HAP-1 (cell line): ENCODE measurements at places on chromosomes 3 and 15.
A peak's percentile ranks its signal among the peaks of the same experiment; 100 is the strongest.

- no peak for DNase-seq
These were observed 3.9 kb upstream of the HEG1 start for GRCh38 chr3:125059488-125060245.

- no peak for DNase-seq
These were observed 144.7 kb upstream of the PEX5L start for GRCh38 chr3:180181387-180181786.

DNA sequence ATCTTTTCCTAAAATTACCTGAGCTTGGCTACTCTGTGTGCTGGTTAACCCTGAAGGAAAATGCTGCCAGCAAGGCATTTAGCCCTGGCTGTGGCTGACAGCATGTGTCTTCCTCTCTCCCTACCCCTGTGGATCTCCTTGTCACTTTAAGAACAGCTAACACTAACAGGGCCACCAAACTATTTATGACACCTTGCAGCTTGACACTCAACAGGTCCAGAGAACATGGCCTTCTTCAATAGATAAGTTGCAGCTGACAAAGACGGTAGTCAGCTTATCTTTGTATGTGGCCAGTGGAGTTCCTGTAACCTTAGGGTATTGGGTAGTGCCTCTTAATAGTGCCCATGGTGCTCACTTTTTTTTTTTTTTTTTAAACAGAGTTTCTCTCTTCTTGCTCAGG, 32.0 kb upstream of the COPB2 start:
- no peak for DNase-seq

DNA sequence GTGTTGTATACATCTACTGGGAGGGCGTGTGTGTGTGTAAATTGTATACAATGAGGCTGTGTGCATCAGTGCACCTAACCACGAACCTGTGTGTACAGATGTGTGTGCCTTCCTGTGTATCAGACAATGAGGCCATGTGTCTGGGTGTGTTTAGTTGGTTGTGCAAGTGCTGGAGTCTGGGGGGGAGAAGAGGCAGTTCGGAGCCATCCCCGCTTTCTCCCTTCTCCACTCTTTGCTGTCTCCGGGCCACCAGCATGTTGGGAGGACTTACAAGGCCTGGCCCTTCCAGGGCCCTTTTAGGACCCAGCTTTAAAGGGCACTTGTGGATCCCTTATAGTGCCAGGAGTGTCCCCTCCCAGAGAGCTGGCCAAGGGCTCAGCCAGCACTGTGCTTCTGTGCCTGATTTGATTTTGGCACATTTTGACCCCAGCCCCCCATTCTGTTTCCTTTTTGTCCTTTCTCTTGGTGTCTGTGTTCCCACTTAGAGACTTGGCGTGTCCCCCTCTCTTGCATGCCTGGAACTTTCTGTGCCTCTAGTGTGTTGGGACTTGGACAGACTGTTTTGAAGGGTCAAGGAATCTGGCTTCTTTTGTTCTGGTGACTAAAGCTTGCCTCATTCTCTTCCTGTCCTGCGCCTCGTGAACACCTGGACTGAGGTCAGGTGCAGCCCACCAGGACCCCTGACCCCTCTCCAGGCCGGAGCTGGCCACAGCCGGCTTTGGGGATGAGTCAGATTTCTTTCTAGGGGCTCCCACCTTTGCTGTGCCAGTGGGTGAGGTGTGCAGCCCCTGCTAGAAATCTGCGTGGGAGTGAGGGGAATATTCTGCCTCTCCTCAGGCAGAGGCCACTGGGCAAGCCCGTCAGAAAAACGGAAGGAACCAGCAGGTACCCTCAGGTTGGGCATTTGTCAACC, 1.5 kb downstream of the CTDSPL start:
- peak; percentile 34 for DNase-seq

- DNase-seq, result no peak
These were observed 205.0 kb downstream of the RPLP1 start for GRCh38 chr15:69657626-69658025.

- DNase-seq, result no peak
These were observed 340.9 kb upstream of the ICE2 start for GRCh38 chr15:60819860-60820259.

- no peak for DNase-seq
These were observed 169.1 kb downstream of the VPS8 start for GRCh38 chr3:184981071-184981470.

DNA sequence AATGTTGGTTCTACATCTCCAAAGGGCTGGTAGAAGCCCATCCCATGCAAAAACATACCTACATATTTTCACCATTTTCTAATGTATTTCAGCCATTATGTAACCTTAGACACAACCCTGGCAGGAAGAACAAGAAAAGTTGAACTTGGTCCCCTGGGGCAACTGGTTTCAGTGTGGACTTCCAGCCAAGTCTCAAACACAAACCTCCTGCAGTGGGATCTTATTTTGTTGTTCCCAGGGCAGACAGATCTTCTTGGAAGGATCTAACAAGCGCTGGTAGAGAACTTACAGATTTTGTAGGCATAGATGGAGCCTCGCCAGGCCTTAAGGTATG, 96.3 kb downstream of the ADAMTS17 start:
- no peak for DNase-seq

GRCh38 chr15:100890051-100890720, 10.6 kb downstream of the ALDH1A3 start:
- DNase-seq, result no peak

- no peak for DNase-seq
These were observed 42.3 kb upstream of the ROPN1 start for GRCh38 chr3:124034016-124034843.

GRCh38 chr3:55701997-55702396, 214.9 kb upstream of the WNT5A start:
- no peak for DNase-seq

DNA sequence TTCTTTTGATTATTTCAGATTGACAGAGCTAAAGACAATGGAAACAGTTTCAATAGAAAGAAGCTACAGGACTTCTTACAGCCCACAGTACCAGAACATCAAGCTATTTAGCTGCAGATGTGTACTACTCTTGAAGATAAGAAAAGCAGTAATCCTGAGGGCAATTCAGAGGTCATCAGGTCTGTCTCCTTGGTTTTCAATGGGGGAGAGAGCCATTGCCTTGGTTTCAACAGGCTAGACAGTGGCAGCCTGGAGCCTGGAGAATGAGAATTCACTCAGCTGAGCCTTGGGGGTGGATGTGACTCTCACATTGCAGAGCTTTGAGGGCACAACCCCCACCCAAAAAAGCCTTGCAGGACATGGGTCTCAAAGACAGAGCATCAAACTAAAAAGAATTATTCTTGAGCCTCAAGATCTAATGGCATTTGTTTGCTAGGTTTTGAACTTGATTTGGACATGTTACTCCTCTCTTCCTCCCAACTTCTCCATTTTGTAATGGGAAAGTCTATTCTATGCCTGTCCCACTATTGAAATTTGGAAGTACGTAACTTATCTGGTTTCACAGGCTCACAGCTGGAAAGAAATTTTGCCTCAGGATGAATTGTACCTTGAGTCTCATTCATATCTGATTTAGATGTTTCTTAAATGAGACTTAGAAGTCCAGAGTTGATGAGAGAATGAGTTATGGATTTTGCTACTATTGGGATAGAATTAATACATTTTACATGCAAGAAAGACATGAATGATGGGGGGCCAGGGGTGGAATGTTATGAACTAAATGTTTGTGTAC, 36.9 kb downstream of the PLSCR1 start:
- DNase-seq, result no peak

GRCh38 chr3:196057760-196058331, 24.0 kb downstream of the TFRC start:
- DNase-seq, result no peak

- peak; percentile 14 for DNase-seq
These were observed 479.8 kb downstream of the PLOD2 start for GRCh38 chr3:145681181-145681580.

DNA sequence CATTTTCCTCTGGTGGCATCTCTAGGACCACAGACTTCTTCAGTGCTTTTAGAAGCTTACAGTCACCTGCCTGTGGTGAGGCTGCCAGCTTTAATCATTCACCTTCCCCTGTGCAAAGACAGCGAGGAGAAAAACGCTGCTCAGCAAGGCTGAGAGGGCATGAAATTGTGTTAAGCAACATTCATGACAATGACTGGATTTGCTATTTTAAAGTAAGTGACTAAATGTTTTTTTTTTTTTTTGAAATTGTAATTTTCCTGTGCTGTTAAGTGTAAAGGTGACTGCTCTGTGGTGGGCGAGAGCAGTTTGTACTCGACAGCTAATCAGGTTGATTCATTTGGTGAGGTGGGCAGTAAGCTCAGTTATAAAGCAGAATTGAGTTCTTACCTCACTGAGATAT, 240.4 kb downstream of the NSUN3 start:
- DNase-seq, result no peak

DNA sequence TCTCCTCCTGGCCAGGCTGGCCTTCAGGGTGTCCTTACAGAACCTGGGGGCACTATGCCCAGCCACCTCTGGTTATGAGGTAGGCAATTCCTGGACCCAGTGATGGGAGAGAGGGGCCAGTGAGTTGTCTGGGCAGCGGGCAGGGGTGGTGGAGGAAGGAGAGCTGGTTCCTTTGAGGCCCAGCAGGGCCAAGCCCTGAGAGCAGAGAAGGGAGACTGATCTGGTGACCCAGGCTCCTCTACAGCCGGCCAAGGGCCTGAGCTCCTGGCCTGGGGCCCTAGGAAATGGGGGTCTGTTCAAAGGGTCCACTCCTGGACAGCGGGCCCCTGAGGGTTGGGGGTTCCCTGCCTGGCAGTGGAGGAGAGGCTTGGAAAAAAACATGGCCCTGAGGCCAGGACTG, 7.9 kb downstream of the SLC38A3 start:
- DNase-seq, result no peak

- DNase-seq, result no peak
These were observed 139.6 kb upstream of the SGO1 start for GRCh38 chr3:20325563-20325962.

DNA sequence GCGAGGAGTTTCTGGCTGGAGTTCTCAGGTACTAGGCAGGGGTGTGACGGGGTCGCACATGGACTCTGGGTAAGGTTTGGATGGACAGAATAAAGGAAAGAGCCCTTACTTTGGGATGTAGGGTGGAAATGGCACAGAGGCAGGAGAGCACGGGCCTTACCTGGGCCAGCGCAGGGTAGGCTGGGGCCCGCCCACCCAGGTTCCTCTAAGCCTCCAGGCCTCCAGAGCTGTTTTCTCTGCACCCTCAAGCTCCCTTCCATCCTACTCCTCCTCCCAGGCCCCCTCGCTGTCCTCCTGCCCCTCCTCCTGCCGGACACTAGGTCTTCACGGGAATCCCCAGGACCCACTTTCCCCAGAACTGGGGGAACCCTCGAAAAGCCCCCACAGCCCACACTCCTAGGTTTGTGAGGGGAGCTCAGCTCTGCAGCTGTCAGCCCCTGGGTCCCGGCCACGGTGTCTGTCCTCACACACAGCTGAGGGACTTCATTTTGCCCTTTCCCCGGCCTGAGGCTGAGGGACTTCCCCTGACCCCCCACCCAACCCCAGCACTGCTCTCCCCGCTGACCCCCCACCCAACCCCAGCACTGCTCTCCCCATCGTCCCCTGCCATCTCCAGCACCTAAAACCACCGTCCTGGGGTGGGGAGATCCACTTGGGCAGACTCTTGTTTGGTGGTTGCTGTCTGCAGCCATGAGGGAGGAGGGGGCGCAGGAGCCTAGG, 53.0 kb upstream of the PCSK6 start:
- DNase-seq, result no peak

DNA sequence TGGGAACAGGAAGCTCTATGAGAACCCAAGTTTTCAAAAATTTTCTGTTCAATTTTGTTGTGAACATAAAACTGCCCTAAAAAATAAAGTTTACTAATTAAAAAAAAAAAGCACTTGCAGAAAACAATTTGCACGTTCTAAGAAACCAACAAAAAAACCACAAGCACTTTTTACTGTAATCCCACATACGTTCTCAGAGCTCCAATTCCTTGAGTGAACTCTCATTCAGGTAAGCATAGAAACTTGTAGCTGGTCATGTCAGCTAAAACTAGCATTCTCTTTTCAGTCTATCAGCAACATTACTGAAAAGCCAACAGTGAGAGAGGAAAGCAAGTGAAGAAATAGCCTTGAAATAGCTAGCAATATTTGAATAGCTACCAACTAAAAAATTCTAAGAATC, 11.5 kb upstream of the TMF1 start:
- no peak for DNase-seq

GRCh38 chr3:112931736-112932521, 43.0 kb downstream of the CD200R1 start:
- DNase-seq, result no peak

- DNase-seq, result no peak
These were observed 130.9 kb upstream of the RGMA start for GRCh38 chr15:93219859-93220420.

DNA sequence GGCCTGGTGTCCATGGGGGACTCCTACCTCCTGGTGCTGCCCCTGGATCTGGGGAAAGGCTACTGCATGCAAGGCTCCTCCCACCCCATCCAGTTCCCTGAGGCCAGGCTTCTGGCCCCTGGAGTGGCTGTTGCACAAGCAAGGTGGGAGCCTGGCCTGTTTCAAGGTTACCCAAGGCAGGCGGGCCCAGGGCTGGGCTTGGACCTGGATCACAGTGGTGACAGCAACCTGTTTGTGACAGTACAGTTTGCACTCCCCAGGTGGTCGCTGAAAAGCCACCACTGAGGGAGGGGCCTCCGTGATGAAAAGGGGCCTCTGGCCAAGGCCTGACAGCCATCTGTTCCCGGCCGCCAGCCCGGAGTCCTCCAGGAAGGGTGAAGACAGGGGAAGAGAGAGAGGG, 14.4 kb upstream of the KY start:
- DNase-seq, result no peak

DNA sequence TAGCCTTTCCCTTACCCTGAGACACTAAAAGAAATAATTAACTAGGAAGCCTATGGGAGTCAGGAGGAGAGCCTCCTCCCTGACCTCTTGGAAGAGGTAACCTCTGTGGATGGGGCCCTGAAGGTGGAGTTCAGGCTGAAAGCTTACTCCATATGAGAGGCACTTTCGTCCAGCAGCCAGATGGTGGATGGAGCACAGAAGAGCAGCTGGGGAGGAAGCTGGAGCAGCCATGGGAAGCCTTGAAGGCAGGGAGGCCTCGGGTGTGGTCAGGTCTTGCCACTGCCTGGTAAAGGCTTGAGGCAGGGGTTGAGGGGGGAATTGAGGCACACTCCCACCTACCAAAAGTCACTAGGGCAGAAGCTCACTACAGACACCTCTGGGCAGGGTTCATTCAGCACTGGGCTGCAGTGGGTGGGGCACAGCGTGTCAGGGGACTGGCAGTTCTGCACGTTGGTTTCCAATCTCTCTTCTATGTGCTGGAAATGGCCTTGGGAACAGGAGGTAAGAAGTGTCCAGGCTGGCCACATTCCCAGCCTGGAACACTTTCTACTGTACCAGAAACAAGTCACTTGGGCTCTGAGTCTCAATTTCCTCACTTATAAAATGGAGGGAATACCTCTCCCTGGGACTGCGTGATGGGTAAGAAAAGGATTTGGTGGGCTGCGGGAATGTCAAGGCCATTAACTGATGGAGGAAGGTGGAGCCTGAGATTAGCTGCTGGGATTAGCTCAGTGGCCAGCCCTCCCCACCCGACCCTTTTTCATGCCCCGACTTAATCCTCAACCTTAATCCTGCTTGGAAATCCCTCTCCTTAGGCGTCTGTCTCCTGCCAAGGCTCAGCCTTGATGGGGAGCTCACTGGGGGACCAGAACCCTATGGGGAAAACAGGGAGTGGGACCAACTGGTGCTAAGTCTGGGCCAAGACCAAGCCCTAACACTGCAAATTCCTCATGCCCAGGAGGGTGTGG, 5.4 kb downstream of the PCBP4 start:
- DNase-seq, result peak; percentile 66
